ENCODE measurements at places on chromosomes 3 and 15.

- DNase-seq: no peak
Observed at GRCh38 chr3:64625381-64625780, 62.4 kb downstream of the ADAMTS9 start.

GRCh38 chr3:127787071-127787490 lies 35.2 kb downstream of the MGLL start:
- DNase-seq: no peak

DNA sequence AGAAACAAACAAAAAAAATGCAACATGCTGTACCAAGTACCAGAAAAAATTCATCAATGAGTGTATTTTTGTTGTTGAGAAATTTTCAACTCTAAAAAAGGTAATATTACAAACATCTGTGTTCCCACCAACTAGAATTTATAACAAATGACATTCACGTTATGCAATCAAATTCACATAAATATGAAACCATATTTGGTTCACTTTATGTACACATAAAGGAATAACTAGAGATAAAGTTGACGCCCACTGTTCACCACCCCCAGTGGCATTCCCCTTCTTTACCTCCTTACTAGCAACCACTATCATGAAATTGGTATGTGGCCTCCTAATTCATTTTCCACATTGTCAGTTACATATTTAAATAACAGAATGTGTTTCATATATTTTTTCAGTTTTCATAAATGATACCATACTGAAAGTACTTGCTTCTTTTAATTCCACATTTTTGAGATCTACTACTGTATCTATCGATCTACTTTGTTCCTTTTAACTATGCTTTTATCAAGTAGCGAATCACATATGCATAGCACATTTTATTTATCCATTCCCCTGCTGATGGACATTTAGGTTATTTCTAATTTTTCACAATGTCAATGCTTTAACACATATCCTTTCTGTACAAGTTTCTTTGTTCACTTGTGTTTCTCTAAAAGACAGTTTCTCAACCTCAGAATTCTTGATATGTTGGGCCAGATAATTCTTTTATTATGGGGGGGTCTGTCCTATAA lies 34.5 kb downstream of the TBC1D5 start:
- no peak for DNase-seq

DNA sequence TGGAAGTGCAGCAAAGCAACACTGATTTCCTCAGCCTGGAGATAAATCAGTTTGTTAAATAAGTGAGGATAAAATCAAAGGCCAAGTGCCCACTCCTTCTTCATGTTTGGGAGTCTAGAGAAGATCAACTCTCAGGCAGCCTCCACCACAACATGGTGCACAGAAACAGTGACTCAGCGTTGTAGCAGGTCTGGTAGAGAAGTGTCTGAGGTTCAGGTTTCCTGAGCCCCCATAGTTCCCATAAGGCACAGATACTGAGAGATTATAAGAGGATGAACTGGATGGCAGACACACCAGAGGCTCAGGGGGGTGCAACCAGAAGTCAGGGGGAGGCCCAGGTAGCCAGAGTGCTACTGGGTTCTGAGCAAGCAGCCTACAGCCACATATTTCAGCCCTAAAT lies 166.7 kb downstream of the FRMD5 start:
- DNase-seq: no peak

DNA sequence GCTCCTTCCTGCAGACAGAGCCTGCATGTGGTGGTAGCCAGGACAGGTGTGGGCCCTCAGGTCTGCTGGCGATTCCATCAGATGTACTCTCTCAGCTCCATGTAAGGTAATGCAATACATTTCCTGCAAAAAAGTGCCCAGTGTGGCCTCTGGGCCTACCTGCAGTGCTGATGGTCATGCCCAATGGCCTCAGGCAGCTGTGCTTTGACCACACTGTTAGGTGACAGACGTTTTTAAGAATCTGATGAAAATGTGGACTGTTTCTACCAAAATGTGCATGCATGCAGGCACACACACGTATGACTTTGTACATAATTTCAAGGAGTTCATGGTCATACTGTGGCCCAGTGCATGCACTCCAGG lies 152.9 kb downstream of the RAB11A start:
- DNase-seq: no peak

DNA sequence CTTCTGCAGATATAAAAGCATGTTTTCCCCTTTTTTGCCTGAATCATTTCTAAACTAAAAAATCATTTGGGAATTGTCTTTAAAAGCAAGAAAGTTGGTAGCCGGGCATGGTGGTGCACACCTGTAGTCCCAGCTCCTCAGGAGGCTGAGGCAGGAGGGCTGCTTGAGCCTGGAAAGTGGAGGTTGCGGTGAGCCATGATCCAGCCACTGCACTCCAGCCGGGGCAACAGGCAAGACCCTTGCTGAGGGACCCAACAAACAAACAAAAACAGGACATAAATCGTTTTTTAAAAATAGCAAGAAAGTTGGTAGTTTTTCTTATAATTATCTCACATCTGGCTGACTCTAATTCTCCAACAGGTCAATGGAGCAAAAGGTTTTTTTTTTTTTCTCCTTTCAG lies 2.5 kb downstream of the HIGD1A start:
- no peak for DNase-seq

Measured in activated T-helper 1 cell treated with anti-CD3 and anti-CD28 coated beads, Interleukin-2, amount 50 U/mL, for 16 hours (primary cell).